ENCODE measurements at places on chromosomes 4 and X.
A peak's percentile ranks its signal among the peaks of the same experiment; 100 is the strongest.

DNA sequence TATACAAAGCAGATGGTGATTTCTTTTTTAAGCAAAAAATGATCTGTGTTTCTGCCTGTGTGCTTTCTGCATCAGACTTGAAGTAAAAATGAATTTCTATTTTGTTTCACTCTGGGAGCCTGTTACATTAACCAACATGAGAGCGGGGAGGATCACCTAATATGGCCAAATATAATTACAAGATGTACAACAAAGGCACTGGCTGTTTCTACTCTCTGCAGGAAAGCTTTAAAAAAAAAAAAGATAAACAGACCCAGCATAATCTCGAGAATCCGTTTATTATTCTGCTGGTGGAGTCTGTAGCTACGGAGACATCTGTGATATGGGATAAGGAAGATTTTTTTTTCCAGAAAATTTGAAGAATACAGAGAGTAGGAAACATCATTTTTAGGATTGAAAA lies 103.6 kb downstream of the COMMD8 start:
- H3K27ac ChIP-seq, result no peak overlapping the region
- no peaks in the 10 kb centered on the region for H3K36me3 ChIP-seq
- DNase-seq, result no peak
- H3K4me3 ChIP-seq, result no peak overlapping the region
- H3K27me3 ChIP-seq, result peaks cover 29% of the 10 kb centered on the region
- H3K4me1 ChIP-seq, result no peaks in the 10 kb centered on the region

- no peaks in the 10 kb centered on the region for H3K36me3 ChIP-seq
- no peaks in the 10 kb centered on the region for H3K4me1 ChIP-seq
- H3K27ac ChIP-seq, result no peak overlapping the region
- no peak for DNase-seq
Observed at GRCh38 chr4:70437197-70437596, 34.8 kb upstream of the MUC7 start.

GRCh38 chr4:39118034-39118658 lies 56.1 kb downstream of the KLHL5 start:
- H3K4me1 ChIP-seq, result peaks cover 23% of the 10 kb centered on the region
- H3K27ac ChIP-seq, result peak overlapping the region; percentile 83
- H3K36me3 ChIP-seq, result peaks cover 72% of the 10 kb centered on the region
- peak; percentile 34 for DNase-seq

- no peaks in the 10 kb centered on the region for H3K36me3 ChIP-seq
- H3K27ac ChIP-seq, result no peak overlapping the region
- no peak for DNase-seq
- no peak overlapping the region for H3K4me3 ChIP-seq
Observed at GRCh38 chrX:14546190-14546589, 16.9 kb downstream of the GLRA2 start.

DNA sequence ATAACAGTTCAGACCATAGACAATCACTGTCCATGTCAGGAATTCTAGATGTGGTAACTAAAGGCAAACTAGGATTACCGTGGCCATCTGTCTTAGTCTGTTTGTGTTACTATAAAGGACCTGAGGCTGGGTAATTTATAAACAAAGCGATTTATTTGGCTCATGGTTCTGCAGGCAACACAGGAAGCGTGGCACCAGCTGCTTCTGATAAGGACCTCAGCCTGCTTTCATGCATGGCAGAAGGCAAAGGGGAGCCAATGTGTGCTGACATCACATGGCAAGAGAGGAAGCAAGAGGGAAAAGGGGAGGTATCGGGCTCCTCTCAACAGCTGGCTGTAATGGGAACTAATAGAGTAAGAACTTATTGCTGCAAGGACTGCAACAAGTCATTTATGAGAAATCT lies 376.7 kb downstream of the GPM6A start:
- H3K36me3 ChIP-seq, result no peaks in the 10 kb centered on the region
- no peak for DNase-seq
- H3K4me3 ChIP-seq, result no peak overlapping the region
- no peaks in the 10 kb centered on the region for H3K27me3 ChIP-seq
- H3K27ac ChIP-seq, result no peak overlapping the region
- H3K4me1 ChIP-seq, result no peaks in the 10 kb centered on the region

DNA sequence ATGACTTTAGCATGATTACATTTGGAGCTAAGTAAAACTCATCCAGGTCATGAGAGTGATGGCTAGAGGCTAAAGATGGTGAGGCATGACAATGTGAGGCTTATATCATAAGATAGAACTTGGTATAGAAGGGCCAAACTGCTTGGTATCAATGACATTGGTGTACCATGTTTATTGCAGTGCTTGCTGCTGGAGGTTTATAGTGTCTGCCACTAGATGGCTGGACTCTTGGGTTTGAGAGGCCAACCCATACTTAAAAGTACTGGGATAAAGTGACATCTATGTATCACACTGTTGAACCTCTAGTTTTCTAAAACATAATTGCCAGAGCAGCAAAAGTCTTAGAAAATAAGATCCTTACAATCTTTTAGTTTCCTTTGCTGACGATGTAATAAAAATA lies 83.0 kb upstream of the TACR3 start:
- no peak for DNase-seq
- no peak overlapping the region for H3K4me3 ChIP-seq
- H3K36me3 ChIP-seq, result no peaks in the 10 kb centered on the region
- no peaks in the 10 kb centered on the region for H3K27me3 ChIP-seq

- peaks cover 3% of the 10 kb centered on the region for H3K4me1 ChIP-seq
- H3K27ac ChIP-seq, result no peak overlapping the region
- H3K36me3 ChIP-seq, result no peaks in the 10 kb centered on the region
- DNase-seq, result no peak
Observed at GRCh38 chr4:104728380-104729122, 233.9 kb upstream of the CXXC4 start.

DNA sequence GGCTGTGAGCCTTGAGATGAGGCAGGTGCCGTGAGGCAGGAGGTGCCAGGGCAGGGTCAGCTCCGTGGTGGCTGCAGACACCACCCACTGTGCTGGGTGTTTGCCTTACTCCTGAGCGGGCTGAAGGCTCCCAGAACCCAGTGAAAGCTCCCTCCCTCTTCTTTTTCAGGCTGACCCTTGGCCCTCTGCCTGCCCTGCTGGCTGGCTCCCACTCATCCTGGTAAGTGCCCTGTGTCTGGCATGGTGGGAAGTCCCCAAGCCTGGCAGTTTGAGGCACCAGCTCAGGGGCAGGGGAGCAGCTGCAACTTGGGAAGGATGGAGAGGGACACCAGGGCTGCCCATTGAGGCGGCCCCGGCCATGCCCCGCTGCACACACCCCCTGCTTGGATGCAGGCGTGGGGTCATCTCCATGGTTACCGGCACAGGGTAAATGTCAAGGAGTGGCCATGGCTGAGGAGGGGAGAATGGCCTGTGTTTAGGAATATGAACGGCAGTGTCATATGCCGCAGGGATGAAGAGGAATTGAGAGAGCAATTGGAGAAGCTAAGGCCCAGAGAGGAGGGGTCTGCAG lies 16.8 kb downstream of the SH3BP2 start:
- H3K27ac ChIP-seq, result peak overlapping the region; percentile 23
- H3K36me3 ChIP-seq, result peaks cover 29% of the 10 kb centered on the region
- DNase-seq, result no peak
- no peaks in the 10 kb centered on the region for H3K27me3 ChIP-seq
- H3K4me1 ChIP-seq, result peaks cover 29% of the 10 kb centered on the region

DNA sequence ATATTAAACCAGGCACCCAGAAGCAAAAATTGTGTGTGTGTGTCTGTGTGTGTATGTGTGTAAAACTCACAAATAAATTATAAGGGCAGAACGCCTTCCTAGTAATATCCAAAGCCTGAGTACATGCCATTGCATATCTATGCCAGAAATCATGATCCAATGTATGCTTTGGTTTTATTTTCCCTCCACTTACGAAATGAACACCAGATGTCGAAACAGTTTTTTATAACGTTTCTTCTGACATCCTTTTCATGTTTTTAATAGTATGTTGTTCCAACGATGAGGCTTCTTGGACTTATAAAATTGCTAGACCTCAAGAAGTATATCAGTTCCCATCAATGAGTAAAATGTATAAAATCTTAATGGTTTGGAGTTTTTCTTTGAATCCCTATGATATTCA lies 55.4 kb downstream of the KCNIP4 start:
- DNase-seq, result no peak
- H3K4me3 ChIP-seq, result no peak overlapping the region
- no peak overlapping the region for H3K27ac ChIP-seq
- H3K4me1 ChIP-seq, result peaks cover 4% of the 10 kb centered on the region

GRCh38 chrX:154594491-154594890 lies 9.6 kb downstream of the CTAG1A start:
- DNase-seq, result no peak
- peaks cover 38% of the 10 kb centered on the region for H3K27me3 ChIP-seq
- no peaks in the 10 kb centered on the region for H3K36me3 ChIP-seq
- no peak overlapping the region for H3K27ac ChIP-seq
- no peaks in the 10 kb centered on the region for H3K4me1 ChIP-seq

- no peaks in the 10 kb centered on the region for H3K4me1 ChIP-seq
- H3K27ac ChIP-seq, result no peak overlapping the region
- no peaks in the 10 kb centered on the region for H3K36me3 ChIP-seq
- DNase-seq, result no peak
Observed at GRCh38 chrX:34918856-34919255, 23.7 kb upstream of the FAM47B start.

- no peaks in the 10 kb centered on the region for H3K4me1 ChIP-seq
- no peaks in the 10 kb centered on the region for H3K36me3 ChIP-seq
- H3K4me3 ChIP-seq, result no peak overlapping the region
- H3K27ac ChIP-seq, result no peak overlapping the region
- no peaks in the 10 kb centered on the region for H3K27me3 ChIP-seq
Observed at GRCh38 chr4:70402762-70403161, 5.0 kb downstream of the OPRPN start.

DNA sequence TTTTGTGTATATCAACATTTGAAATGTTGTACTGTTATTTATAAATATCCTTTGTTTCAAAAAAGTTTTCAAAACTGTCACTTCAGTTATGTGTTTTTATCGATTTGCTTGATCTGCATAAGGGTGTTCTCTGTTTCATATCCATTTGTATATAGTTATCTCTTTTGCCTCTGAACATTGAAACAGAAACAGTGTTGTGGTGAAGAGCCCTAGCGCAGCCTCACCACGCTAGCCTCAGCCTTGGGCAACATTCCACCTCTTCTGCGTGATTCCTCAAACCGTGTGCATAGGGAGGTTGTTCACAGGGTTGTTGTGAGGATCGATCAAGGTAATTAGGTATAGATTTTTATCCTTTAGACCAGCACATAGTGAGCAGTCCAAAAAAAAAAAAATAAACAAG lies 287.0 kb upstream of the GALNT7 start:
- H3K27me3 ChIP-seq, result no peaks in the 10 kb centered on the region
- H3K36me3 ChIP-seq, result no peaks in the 10 kb centered on the region
- no peak overlapping the region for H3K27ac ChIP-seq
- DNase-seq, result no peak
- no peak overlapping the region for H3K4me3 ChIP-seq

- no peak for DNase-seq
- no peaks in the 10 kb centered on the region for H3K27me3 ChIP-seq
- H3K27ac ChIP-seq, result peak overlapping the region; percentile 98
- peaks cover 90% of the 10 kb centered on the region for H3K4me1 ChIP-seq
Observed at GRCh38 chr4:26076000-26076587, 162.1 kb downstream of the SMIM20 start.

- H3K4me3 ChIP-seq, result no peak overlapping the region
- no peak for DNase-seq
- peaks cover 13% of the 10 kb centered on the region for H3K36me3 ChIP-seq
- H3K27ac ChIP-seq, result no peak overlapping the region
- H3K4me1 ChIP-seq, result peaks cover 14% of the 10 kb centered on the region
Observed at GRCh38 chrX:19960913-19961312, 29.9 kb downstream of the BCLAF3 start.

DNA sequence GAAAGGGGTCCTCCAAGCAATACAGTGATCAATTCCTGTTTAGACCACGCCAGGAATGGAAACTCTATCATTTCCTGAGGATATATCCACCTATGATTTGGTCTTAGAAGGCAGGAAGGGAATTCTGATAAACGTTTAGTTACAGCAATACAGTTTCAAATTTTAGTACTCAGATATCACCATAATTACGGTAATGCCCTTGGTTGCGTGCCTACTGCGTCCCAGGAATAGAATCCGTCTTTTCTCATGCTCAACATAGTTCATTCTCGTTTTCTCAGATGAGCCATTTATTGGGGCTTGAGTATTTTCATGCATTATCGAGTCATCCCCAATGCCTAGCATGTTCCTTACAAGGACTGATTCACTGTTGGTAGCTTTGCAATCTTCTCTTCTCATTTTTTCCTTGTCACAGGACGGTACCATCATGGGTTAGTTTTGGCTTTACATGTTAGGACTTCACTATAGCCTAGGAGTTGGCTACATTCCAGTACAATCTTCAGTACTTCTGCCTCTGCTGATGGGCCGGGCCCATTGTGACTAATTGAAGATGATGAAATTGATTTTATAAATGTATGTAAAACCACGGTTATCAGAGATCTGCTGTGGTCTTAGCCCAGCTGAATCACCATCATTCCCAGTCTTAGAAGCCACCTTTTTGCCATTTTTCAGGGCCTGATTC lies 4.4 kb upstream of the PRKX start:
- no peak for DNase-seq
- no peak overlapping the region for H3K27ac ChIP-seq
- no peak overlapping the region for H3K4me3 ChIP-seq
- no peaks in the 10 kb centered on the region for H3K36me3 ChIP-seq
- H3K27me3 ChIP-seq, result no peaks in the 10 kb centered on the region

- DNase-seq, result no peak
- peaks cover 3% of the 10 kb centered on the region for H3K27me3 ChIP-seq
- peaks cover 13% of the 10 kb centered on the region for H3K4me1 ChIP-seq
- H3K27ac ChIP-seq, result no peak overlapping the region
- H3K4me3 ChIP-seq, result no peak overlapping the region
Observed at GRCh38 chr4:38461342-38461741, 202.7 kb upstream of the KLF3 start.

- peaks cover 3% of the 10 kb centered on the region for H3K27me3 ChIP-seq
- no peak overlapping the region for H3K4me3 ChIP-seq
- no peak for DNase-seq
- H3K4me1 ChIP-seq, result no peaks in the 10 kb centered on the region
- no peaks in the 10 kb centered on the region for H3K36me3 ChIP-seq
- H3K27ac ChIP-seq, result no peak overlapping the region
Observed at GRCh38 chr4:153326513-153326912, 18.0 kb upstream of the MND1 start.

GRCh38 chr4:186643501-186644310 lies 80.0 kb downstream of the FAT1 start:
- no peaks in the 10 kb centered on the region for H3K4me1 ChIP-seq
- DNase-seq, result no peak
- no peak overlapping the region for H3K4me3 ChIP-seq
- H3K27ac ChIP-seq, result no peak overlapping the region

DNA sequence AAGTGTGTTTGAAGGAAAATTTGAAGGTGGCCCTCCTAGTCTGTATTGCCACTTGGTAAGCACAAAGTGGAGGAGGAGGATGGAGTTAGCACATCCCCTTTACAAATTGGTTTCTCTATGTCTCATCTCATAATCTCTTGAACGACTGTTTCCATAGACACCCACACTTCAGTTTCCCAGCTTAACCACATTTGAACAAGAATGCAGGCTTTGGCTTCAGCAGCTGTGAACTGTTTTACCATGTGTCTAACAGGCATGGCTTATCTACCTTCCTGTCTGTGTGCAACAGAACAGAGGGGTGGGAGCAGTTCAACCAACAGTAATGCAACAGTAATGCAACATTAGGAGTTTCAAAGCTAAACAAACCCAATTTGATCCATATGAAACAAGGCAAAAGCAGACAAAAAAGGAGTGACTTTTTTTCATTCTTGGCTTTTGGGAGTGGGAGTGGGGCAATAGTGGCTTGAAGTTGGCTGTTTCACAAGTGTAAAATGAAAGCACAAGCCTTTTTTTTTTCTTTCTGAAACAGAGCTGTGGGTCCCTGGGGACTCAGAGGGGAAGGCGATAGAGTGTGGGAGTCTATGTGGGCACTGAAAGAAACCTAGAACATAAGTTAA lies 108.0 kb downstream of the ITM2A start:
- DNase-seq, result peak; percentile 32
- H3K27ac ChIP-seq, result peak overlapping the region; percentile 88
- peaks cover 17% of the 10 kb centered on the region for H3K27me3 ChIP-seq
- H3K4me3 ChIP-seq, result peak overlapping the region; percentile 47
- peaks cover 90% of the 10 kb centered on the region for H3K4me1 ChIP-seq

Measured in activated T-cell treated with anti-CD3 and anti-CD28 coated beads, Interleukin-2, amount 50 U/mL, for 24 hours (primary cell).